ENCODE measurements at places on chromosomes 7 and 10. TPM values are rescaled to one million over a fixed set of nuclear protein-coding genes. Genes with fewer than 3 reads are reported as not detected.

DNA sequence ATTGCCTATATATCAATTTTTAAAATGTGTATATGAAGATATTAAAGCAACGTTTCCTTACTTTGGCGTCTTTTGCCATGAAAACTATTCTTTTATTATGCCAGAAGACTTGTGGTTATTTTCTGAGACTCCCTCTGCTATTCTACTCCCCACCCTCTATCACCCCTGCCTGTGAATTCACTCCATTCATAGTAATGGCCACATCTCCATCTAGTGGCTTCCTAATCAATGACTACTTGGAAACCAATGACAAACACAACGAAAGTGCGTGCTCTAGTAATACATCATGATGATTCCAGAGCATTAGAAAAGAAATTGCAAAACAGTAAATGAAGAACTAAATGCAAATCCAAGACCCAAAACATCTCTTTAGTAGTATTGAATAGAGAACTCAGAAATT is 186.7 kb upstream of the HGF start:
- no peak for DNase-seq

- DNase-seq = no peak
Observed at GRCh38 chr7:67644151-67644550, 647.5 kb downstream of the TYW1 start.

- DNase-seq = no peak
Observed at GRCh38 chr7:51262796-51263531, 53.6 kb downstream of the COBL start.

DNA sequence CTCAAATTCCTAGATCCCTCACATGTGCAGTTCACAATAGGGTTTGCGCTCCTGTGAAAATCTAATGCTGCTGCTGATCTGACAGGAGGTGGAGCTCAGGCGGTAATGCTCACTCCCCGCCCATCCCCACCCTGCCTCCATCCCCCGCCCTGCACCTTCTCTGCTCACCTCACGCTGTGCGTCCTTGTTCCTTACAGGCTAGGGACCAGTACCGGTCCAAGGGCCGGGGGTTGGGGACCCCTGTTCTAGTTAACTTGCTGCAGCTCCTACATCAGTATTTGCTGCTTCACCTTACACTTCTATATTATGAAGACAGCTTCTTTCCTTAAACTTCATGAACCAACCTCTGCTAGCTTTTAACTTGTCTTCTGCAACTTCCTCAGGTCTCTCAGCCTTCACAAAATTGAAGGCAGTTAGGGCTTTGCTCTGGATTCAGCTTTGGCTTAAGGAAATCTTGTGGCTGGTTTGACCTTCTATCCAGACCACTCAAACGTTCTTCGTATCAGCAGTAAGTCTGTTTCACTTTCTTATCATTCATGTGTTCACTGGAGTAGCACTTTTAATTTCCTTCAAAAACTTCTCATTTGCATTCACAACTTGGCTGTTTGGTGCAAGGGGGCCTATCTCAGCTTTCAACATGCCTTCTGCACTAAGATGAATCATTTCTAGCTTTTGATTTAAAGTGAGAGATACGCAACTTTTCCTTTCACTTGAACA is 1.7 kb upstream of the TNKS2 start:
- DNase-seq = peak; percentile 82

DNA sequence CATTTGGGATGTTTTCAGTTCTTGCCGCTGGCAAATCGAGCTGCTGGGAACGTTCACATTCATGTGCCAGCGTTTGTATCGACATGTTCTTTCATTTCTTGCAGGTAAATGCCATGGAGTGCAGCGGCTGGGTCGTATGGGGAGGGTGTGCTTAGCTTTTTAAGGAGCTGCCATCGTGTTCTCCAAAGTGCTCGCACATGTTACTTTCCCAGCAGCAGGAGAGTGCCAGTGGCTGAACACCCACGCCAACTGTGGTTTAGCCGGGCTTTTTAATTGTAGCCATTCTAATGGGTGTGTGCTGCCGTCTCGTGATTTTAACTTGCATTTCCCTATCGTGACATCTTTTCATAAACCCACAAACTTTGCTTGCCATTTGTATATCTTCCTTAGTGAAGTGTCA is 11.6 kb upstream of the BNIP3 start:
- DNase-seq = no peak

DNA sequence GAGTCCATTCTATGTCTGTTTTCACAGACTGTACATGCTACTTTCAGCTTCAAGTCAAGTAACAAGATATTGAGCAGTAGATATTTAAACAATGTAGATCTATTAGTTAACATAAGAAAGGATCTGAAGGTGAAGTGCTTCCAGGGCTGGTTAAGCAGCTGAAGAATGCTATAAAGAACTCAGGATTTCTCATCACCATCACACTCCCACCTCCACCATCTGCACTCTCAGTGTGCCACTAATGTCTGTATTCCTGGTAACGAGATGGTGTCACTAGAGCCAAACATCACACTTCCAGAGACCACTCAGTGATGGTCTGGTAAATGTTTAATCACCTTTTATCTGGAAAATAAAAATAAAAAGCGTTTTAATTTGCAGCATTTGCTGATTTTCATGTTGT is 224.0 kb upstream of the FERD3L start:
- no peak for DNase-seq

The CHAT gene
- 0.24 TPM for total RNA-seq

The SPDYE2 gene
- not detected for total RNA-seq

Measured in activated CD4-positive, alpha-beta T cell treated with anti-CD3 and anti-CD28 coated beads, Interleukin-2, amount 10 ng/mL, durations not matched to agents 24 days and 14 days (primary cell).